ENCODE measurements at places on chromosomes 6 and 20. TPM values are rescaled to one million over a fixed set of nuclear protein-coding genes. Genes with fewer than 3 reads are reported as not detected.

PLAGL2 gene
- polyA plus RNA-seq = 19.8 TPM

NOX3 gene
- polyA plus RNA-seq = not detected

RWDD2A gene
- 3.1 TPM for polyA plus RNA-seq

LY6G6C gene
- not detected for polyA plus RNA-seq

AIF1 gene
- polyA plus RNA-seq = 146 TPM

NR2E1 gene
- not detected for polyA plus RNA-seq

SLC12A5 gene
- 1.7 TPM for polyA plus RNA-seq

OR2W1 gene
- polyA plus RNA-seq = not detected

DNA sequence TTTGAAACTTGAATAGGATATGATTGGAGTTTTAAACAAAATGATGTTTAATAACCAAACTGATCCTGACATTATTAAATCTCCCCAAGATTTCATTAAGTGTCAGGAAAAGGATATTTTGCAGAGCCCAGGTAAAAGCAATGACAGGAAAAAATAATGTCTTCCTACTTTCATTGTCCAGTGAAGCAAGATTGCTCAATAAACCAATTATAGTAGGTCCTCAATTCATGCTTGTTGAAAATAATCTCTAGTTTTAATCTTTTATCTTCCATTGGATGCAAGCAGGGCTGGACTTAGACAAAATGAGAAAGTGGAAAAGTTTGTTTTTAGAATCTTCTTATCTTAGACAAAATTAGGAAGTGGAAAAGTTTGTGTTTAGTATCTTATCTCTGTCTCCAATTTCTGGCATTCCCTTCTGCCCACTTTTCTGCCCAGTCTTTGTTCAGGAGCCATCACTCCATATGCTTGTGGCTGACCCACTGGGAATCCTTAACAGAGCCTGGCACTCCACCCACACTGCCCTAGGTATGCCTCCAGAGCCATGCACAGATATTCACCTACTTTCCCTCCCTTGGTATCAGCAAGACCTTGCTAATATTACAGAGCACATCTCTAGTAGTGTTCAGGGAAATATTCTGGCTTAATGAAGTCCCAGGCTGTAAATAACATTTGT is 57.0 kb upstream of the CARMIL1 start:
- DNase-seq = no peak

DNA sequence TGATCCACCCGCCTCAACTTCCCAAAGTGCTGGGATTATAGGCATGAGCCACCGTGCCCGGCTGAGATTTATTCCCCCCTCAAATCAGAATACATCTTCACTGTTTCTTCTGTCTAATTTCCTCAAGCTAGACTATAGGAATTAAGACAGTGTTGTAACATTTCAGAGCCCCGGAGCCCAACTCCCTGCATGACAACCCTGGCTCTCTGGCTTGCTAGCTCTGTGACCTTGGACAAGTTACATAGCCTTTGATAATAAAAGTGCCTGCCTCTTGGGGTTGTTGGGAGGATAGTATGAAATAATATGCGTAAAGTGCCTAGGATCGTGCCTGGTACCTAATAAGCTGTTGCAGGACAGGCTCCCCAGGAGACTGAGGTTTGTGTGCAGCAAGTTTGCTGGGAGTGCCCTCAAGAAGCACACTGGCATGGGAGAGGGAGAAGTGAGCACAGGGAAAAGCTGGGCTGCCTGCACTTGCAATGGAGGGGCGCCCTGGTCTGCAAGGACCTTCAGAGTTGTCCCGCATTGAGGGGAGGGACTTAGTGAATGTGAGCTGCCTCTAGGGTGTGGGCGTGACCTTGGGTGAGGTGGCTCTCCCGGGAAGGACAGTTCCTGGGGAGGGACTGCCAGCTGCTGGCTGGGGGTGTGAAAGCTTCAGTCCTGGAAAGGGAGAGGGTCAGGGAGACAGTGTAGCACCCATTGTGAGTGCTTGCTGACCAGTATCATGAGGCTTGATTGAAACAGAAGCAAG is 43.4 kb downstream of the TAF8 start:
- no peak for DNase-seq

- no peak for DNase-seq
Measured at GRCh38 chr6:107344981-107345380, 114.4 kb downstream of the PDSS2 start.

GRCh38 chr20:1323256-1323655 is 5.7 kb downstream of the SDCBP2 start:
- no peak for DNase-seq

DNA sequence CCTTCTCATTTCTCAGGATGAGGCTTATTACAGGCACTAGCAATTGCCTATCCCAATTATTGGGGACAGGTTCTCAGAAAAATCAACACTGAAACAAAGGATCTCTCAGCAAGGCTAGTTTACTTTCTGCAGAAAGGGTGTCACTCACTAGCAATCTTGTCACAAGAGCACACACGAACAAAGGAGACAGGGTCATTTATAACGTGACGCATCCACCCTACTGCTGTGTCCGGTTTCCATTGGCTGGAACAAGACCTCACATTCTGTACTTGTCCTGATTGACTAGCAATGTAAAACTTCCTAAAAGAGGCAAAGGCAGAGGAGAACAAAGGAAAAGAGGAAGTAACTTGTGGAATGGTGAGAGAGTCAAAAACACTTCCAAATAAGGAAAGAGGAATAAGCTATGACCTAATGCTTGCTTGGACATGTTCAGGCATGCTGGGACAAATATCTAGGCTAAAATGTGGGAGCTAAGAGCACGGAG is 160.2 kb upstream of the STXBP5 start:
- DNase-seq = no peak

GRCh38 chr6:52610011-52610410 is 33.2 kb upstream of the TRAM2 start:
- no peak for DNase-seq

DNA sequence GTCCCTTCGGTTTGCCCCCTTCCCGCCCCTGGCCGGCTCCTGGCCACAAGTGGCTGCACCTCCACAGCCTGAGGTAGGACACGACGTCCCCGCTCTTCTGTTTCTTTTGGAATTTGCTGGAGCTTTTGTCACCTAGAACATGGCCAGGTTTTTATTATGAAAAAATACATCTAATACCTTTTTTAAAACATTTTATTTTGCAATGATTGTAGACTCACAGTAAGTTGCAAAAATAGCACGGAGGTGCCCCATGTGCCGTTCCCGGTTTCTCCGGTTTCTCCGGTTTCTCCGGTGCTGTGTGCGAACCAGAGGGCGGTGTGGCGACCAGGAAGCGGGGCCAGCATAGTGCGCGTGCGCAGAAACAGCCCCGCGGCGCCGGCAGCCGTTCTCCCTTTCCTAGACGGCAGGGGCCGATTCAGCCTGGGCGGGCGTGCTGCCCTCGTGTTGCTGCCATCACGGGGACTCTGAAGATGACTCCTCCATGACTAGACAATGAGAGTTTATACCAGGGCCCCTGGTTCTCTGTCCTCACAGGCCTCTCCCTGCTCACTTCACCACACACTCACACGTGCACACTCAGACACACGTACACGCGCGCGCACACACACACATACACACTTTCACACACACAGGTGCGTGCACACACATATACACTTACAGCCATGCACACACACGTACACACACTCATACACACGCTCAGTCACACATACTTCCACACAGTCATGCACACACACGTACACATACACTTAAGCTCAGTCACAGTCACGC is 102.1 kb downstream of the TMEM242 start:
- peak; percentile 19 for DNase-seq

DNA sequence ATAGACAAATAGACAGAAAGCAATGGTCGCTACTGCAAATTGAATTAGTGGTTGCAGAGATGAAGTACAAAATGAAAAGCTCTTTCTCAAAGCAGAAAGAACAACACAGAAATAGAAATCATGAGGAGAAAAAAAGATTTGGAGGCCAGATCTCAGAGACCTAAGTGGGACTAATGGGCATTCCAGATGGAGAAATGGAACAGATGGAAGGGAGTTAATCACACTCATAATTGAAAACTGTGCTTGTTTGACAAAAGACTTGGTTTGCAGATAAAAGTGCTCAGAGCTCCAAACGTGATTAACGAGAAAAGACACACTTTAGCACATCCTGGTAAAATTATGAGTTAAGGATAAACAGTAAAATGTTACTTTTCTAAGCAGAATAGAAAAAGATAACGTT is 58.1 kb upstream of the SNRPB2 start:
- DNase-seq = no peak

DNA sequence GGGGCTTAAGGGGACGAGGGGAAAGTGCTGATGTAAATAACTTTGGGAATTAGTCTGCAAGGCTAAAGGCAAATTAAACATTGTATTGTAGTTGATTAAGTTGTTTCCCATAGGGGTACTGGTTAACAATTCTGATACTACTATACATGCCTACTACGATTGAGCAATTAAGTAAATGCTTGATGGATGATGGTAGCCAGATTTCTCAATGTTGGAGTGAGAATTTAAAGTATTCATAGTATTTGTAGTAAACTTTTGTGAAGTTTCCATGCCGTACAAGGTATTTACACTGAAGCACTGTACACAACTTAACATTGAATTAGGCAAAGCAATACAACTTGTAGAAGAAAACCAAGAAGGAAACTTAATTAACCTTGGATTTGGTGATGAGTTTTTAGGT is 852.3 kb downstream of the QKI start:
- DNase-seq = no peak

DNA sequence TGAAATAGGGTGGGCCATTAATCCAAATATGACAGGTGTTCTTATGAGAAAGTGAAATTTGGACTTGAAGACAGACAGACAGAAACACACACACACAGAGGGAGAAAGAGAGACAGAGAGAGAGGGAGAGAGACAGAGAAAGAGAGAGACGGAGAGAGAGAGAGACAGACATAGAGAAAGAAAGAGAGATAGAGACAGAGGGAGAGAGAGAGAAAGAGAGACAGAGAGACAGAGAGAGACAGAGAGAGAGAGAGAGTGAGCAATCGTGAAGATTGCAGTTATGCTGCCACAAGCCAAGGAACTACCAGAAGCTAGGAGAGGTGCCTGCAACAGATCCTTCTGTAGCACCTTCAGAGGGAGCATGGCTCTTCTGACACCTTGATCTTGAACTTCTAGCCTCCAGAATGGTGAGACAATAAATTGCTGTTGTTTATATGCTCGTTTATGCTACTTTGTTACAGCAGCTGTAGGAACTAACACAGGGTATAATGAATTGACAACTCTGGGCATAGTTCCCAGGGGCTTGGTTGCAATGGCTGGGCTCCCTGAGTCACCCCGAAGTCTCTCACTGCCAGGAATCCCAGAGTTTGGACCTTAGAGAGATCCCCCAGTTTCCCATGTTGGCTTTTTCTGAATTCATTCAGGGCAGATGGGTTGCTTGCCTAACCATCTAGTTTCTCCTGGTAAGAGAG is 44.7 kb upstream of the ECI2 start:
- DNase-seq = no peak

DNA sequence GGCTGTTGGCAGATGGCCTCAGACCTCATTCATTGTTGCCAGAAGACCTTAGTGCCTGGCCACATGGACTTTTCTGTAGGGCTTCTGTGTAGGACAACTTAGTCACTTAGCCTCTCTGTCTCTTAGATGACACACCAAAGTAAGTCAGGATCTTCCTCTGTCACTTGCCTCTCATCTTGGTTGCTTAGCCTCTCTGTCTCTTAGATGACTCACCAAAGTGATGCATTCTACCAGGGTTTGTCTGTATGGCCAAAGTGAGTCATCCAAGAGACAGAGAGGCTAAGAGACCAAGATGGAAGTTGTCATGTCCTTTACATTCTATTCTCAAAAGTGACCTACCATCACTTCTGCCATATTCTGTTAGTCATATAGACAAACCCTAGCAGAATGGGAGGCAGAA is 255.9 kb upstream of the DEFB112 start:
- DNase-seq = no peak

DNA sequence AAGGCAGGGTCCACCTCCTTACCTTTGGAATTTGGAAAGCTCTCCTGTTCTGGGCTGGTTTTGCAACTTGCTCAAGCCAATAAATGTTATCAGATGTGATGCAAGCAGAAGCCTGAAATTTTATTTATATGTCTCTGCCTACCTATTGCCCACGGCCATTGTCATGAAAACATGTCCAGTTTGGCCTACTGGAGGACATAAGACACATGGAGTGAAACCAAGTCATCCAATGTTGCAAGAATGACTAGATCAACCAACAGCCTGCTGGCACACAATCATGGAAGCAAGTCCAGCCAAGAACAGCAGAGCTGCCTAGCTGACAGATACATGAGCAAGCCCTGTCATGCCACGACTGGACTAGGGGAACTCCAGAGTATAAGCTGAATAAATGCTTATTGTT is 56.7 kb upstream of the IRAK1BP1 start:
- DNase-seq = no peak

DNA sequence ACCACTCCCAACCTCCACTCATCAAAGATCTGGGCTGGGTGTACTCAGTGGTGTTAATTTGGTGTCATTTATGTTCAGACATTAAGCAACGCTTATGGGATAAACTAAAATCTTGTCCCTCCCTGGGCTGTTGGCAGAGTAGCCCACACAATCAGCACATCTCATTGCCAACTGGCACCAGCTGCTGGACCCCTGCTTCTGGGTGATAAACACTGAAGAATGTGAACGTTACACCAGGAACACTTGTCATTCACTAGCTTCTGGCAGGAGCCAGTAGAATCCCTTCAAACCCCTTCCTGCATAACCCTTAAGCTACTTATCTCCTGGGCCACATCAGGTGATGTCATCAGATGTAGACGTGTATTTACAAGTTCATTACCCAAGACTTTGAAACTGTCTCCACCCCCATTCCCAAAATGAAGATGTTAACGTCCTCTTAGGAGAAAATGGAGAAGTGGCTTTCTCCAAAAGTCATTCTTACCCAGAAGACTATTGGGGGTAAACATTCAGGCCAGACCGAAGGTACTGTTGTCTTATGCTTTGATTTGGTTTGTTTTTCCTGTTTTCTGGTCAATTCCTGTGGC is 107.8 kb upstream of the CD93 start:
- no peak for DNase-seq

DNA sequence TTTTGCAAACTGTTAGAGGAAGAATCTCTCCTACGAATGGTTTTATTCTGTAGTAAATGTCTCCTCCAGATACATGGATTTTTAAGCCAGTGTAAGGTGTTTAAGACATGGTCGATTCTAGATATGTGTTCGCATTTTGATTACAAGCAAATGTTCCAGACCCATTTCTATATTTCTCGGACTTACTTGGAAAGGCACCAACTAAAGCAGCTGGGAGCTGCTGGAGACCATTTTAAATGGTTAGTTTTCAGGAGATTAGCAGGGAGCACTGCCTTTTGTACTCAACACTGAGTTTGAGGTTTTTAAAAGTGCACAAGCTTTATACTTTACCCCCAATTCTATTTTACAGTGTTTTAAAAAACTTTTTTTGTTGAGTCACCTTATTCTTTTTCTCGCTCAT is 857.0 kb downstream of the KIF16B start:
- DNase-seq = no peak

DNA sequence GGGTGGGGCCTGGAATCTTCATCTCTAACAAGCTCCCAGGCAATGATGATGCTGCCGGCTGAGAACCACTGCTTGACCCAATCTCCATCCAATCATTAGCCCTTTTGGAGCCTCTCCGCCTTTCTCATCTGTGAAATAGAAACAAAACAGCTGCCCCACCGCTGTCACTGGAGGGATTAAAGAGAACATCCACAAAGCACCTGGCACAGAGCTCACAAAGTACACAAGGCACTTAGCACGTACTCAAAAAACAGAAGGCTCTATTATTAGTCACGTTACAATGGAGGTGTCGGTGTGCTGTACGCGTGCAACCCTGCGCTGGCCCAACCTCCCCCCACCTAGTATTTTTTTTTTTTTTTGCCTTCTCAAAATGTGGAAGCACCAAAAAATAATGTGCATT is 213.5 kb upstream of the ARID1B start:
- no peak for DNase-seq
